ENCODE measurements at places on chromosomes 7 and 10.

GRCh38 chr10:122341141-122341810 lies 33.2 kb upstream of the PLEKHA1 start:
- no peak for DNase-seq

DNA sequence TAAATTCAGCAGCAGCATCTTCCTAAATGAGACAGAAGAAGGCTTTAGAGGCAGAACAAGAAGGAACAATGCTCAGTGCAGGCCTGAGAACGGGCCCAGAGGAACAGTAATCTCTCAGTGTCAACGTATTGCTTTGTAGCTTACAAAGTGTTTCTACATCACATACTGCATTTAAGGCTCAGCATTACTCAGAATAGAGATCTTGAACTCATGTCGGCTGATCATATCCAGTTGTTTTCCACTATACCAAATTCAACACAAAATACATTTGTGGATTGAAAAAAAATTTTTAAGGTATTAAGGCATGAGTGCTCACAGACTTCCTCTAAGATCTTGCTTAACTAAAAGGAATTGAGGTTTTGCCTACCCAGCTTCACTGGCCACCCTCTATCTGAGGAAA lies 325.1 kb downstream of the HPSE2 start:
- DNase-seq, result no peak

DNA sequence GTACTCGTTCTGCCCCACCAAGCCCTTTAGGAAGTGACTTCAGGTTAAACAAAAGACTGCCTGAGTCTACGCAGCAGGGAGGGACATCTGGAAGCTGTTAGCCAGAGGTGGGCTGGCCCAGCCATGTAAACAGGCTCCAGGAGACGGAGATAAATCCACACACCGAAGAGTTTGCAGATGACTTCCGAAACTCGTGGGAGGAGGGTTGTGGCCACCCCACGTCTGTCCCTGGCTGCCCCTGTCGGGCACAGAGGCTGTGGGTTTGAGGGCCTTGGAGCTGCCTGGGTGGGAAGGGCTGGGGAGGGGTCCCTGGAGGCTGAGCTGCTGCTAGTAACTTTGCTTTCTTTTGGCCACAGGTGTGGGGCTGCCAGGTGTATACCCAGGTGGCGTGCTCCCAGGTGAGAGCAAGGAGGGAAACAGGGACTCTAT lies 15.6 kb downstream of the ELN start:
- peak; percentile 73 for DNase-seq

DNA sequence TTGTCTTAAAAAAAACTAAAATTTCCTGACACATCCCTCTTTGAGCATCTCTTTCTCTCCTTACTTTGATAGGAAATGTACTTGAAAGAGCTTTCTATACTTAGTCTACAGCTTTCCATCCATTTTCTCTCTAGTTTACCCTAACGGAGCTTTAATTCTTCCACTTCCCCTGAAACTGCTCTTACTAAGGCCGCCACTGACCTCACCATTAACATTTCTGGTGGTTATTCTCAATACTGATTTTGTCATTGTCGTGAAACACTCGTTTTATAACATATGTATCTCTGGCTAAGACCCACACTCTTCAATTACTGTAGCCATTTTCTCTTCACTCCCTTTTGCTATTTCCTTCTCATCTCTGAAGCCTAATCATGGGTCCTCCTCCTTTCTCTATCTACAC lies 262.0 kb upstream of the FERD3L start:
- no peak for DNase-seq

DNA sequence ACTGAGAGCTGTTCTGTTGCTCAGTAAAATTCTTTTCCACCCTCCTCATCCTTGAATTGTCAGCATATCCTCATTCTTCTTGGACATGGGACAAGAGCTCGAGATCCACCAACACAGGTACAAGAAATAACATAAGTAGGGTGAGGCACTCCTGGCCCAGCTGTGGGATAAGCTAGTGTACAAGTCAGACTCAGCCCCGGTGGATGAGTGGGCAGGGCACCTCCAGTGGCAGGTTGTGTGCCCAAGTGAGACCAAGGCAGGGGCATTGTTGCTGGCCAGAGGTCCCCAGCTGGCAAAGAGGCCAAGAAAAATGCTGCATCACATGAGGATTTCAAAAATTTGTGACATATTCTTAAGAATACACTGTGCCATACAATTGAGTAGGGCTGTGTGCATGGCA lies 402.0 kb upstream of the ZWINT start:
- no peak for DNase-seq

Data from astrocyte of the spinal cord (primary cell).